ENCODE measurements at places on chromosomes 7 and 10.

GRCh38 chr7:139762886-139763285 is 14.9 kb downstream of the HIPK2 start:
- DNase-seq: no peak

DNA sequence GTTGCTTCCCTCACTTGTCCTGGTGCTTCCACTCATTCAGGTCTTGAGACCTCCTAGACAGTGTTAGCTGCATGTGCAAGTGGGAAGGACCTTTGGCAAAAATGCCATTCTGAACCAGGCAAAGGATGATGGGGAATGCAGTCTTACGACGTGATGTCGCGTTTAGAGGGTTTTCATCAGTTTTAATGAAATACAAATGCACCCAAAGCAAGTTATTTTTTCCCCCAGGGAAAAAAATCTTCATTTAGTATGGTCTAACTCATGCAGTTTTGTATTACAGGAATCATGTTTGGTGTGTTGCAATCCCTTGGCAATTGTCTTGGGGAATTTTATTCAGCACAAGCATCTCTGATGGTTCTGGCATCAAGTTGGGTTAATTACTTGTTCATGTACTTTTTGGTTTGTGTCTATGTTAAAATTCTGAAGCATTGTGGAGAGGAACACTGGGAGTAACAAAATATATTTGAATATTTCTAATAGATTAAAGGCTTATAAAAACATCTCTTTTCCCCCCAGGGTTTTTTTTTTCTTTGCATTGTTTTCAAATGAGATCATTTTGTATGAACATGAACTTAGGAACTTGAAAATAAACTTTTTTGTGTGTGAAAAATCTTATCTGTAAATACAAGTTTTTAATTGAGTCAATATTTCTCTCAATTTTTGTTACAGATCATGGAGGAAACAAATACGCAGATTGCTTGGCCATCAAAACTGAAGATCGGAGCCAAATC is 188.9 kb downstream of the BICC1 start:
- DNase-seq: no peak

GRCh38 chr7:116334555-116334954 is 124.2 kb downstream of the TES start:
- DNase-seq: no peak

DNA sequence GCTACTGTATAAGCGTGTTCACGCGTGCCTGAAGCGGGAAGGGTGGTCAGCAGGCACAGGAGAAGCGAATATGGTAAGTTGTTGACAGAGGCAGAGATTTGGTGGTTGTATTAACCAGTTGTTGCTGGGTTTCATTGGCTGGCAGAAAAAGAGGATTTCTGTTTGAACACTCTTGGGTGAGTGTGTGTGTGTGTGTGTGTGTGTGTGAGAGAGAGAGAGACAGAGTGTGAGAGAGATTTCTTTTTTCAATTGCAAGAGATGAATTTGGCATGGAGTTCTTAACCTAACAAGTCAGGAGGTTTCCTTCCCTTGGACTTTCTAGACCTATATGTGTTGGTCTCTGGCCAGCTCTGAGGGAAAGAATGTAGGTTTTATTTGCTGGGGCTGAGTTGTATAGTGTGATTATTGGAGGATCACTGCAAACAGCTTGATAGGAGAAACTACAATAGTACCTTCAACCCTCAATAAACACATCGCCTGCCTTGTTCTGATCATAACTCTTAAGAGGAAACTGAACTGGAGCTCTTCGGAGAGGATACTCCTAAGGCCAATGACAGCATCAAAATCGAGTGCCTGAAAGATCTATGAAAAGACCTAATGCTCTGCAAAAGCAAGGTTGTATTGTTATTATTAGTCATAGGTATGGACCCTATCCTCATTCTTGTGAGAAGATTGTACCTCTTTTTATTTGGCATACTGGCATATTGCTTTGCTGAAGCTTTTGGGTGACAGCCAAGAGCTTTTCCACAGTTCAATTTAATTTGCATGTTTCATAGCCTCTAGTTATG is 1.2 kb downstream of the MCU start:
- DNase-seq: no peak

DNA sequence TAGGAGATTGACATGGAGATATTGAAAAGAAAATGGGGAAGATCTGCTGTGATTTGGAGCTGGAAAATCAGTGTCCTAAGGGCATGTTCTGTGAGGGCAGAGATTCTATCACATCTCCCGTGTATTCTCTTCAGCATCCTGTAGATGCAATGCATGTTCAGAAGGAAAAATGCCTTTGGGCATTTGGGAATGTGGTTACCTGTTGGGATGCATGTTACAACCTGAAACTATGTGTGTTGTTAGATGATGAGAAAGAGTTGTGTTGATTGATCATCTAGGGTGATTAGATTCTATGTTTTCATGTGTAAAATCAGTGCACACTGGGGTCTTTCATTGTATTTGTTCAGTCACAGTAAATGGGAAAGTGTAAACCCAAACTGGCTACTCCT is 14.7 kb downstream of the CUZD1 start:
- DNase-seq: no peak

GRCh38 chr10:118163217-118163616 is 116.5 kb upstream of the RAB11FIP2 start:
- DNase-seq: no peak

GRCh38 chr10:114294549-114294948 is 55.5 kb downstream of the VWA2 start:
- no peak for DNase-seq

DNA sequence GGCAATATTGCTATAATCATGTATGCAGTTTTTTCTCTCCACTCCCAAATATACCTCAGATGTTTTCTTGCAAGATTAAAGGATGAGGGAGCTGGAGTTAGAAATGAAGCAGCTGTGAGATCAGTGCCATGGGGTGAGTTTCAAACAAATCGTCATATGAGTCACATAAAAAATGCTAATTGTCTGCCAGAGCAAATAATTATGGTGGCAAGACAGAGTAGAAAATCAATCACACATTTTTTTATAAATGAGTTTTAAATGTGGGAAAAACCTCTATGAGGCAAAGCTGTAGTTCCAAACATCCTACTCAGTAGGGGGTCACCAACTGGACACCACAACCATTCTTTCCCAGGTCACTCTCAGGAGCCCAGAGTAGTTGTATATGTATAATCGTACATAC is 55.3 kb downstream of the CH25H start:
- DNase-seq: no peak

DNA sequence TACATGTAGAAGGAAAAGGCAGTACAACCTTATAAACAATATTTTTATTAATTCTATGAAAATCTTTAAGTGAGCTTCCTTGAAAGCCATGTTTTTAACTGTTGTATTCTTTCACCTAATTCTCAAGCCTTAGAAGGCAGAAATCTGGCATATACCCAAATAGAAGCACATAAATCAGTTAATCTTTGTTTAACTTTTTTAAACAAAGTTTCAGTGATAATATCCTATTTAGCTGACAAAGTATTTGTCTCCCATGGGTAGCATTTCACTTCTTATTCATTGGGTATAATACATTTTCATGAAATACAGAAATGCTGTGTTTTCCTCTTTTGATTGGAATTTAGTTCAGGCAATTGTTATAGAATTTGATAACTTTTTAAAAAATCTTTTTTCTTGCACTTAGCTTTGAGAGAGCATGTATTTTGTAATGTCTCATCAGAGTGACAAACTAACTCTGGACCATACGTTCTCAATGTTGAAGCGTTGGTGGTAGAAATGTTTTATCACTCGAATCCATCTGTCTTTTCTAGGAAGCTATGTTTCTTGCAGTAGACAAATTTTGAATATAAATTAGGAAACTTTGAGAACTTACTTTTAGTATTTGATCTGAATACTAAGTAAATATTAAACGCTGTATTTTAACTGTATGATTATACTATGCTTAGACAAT is 78.1 kb downstream of the CREM start:
- no peak for DNase-seq

GRCh38 chr7:116495736-116496135 is 3.8 kb upstream of the CAV2 start:
- no peak for DNase-seq

GRCh38 chr7:20906801-20907453 is 120.2 kb upstream of the SP8 start:
- DNase-seq: no peak

DNA sequence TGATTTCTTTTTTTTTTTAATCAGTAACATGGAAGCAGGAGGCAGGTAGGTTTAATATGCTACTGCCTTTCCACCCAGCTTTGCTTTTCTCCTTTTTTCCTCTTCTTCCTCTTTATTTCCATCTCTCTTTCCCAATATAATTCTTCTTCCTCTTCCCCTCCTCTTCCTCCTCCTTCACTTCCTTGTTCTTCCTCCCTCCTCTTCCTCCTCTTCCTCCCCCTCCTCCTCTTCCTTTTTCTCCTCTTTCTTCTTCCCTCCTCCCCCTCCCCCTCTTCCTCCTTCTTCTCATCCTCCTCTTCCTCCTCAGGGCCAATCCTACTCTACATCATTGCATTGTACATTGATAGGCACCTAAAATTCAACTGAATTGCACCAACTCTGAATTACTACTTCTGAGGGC is 11.4 kb downstream of the ZNF503 start:
- no peak for DNase-seq

GRCh38 chr10:61399406-61399805 is 53.8 kb downstream of the TMEM26 start:
- no peak for DNase-seq

DNA sequence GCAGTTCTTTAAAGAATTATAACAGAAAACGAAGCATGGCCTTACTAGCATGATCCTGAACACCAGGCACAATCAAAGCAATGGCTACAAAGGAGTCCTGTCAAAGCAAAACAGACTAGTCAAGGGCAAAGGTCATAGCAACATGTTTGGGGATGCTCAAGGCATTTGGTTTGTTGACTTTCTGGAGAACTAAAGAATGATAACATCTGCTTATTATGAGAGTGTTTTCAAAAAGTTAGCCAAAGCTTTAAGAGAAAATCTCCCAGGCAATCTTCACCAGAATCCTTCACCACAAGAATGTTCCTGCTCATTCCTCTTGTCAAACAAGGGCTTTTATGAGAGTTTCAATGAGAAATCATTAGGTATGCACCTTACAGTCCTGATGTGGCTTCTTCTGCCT is 95.1 kb upstream of the CPXM2 start:
- DNase-seq: no peak

All from stimulated activated CD4-positive, alpha-beta T cell treated with anti-CD3 and anti-CD28 coated beads, Interleukin-12 subunit alpha, Interleukin-12 subunit beta, amount 100 ng/mL, for 24 hours (primary cell).